ENCODE measurements at places on chromosomes 6 and 20.

DNA sequence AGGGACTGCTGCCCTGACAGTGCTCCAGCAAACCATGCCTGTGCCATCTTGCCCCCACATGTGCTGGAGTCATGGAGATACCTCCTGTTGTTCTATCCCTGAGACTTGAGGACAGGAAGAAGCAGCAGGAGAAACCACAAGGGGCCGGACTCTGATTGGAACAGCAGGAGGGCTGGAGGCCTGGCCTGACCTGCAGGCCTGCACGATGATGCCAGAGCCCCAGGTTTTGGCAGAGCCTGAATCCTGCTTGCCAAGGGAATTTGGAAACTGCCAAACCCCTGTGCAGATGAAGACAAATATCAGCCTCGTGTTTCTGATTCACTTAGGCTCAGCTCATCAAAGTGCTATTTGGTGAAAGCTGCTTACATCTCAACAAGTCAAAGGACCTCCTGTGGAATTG lies 177.6 kb downstream of the MAFB start:
- no peak for DNase-seq

DNA sequence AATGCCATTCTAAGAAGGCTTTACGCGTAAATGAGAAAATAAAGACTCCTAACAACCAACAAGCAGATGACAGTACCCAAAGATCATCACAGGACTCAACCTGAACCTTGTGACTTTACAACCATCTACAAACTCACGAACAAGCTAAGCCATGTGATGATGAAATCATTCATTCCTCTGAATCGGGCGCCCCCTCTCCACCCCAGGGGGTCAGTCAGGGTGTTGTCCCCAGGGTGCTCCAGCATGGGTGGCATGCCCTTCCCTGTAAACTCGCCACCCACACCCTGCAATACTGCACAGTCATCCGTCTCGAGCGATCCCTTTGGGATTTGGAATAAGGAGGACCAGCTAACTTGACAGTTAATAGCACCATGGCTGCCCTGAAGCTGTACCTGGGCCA lies 12.6 kb downstream of the SERPINB6 start:
- no peak for DNase-seq

DNA sequence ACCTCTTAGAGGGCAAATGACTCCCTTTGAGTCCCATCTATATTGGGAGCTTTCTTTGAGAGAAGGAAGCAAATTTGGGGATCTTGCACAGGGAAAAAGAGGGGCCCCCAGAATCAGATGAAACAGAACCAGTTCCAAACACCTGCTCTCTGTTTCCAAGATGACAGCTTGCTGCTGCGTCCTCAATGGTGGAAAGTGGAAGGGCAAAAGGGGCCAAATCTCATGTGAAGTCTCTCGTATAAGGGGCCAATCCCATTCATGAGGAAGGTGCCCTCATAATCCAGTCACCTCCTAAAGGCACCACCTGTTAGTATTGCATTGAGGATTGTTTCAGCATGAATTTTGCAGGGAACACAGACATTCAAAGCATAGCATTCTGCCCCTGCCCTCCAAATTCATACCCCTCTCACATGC lies 483 bp upstream of the SERPINB1 start:
- no peak for DNase-seq

DNA sequence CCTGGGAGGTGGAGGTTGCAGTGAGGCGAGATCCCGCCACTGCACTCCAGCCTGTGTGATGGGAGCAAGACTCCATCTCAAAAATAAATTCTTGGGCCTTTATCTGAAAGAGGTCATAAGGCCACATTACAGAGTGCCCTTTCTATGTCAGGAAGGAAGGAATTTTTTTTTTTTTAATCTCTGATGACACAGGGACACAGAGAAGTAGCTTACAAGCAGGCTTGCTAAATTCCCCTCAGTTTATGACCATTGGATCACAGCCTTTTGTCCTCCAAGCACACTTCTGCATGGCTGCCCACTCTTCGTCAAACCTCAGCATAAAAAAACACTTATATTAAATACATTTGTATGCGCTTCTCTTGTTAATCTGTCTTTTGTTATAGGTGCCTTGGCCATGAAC lies 7.5 kb upstream of the IFNGR1 start:
- no peak for DNase-seq

DNA sequence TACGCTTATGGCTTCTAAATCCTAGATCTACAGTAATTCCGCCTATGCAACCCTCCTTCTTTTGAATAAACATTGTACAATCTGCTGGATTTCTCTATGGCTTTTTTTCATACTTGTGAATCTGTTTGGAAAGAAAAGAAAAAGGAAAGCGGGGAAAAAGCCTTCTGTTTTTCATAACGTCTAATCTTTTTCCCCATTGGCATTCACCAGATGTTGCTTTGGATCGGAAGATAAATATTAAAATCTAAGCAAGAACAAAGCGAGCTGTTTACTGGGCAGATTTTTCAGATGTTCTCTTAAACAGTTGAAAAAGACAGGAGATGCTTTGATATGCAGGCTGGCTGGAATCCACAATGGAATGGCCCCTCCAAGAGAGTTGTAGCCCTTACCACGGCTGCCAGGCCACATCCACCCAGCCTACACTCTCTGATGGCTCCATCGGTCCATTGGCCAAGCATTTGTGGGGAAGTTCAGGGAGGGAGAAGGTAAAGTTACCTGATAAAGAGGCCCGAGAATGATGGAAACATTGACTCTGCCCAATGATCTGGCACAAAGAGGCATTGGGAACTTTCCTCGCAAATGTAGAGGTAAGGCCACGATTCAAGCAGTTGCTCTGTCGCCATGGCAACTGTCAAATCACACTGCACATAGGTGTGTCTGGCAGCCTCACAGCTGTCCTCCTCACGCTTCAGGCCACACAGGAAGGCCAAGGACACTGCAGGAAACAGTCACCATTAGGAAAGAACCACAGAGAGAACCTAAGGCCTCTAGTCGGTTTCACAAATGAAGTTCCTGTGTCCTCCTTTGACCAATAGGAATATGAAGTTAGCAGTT lies 70.3 kb downstream of the PKHD1 start:
- DNase-seq = no peak

DNA sequence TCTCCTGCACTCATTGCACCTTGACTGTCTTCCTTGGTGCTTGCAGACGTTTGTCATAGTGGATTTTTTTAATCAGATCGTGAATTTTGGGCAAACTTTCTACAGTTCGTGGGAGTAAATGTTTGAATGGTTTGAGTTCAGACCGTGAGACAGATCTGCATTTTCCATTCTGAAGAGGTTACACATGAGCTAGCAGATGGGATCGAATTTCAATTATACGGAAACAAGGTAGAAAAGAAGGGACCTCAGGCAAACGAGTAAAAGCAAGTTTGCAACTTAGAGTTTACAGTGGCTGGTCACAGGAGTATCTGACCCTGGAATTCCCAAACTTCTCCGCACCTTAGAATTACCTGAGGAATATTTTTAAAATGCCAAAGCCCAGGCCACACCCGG lies 17.2 kb upstream of the NCR2 start:
- no peak for DNase-seq

DNA sequence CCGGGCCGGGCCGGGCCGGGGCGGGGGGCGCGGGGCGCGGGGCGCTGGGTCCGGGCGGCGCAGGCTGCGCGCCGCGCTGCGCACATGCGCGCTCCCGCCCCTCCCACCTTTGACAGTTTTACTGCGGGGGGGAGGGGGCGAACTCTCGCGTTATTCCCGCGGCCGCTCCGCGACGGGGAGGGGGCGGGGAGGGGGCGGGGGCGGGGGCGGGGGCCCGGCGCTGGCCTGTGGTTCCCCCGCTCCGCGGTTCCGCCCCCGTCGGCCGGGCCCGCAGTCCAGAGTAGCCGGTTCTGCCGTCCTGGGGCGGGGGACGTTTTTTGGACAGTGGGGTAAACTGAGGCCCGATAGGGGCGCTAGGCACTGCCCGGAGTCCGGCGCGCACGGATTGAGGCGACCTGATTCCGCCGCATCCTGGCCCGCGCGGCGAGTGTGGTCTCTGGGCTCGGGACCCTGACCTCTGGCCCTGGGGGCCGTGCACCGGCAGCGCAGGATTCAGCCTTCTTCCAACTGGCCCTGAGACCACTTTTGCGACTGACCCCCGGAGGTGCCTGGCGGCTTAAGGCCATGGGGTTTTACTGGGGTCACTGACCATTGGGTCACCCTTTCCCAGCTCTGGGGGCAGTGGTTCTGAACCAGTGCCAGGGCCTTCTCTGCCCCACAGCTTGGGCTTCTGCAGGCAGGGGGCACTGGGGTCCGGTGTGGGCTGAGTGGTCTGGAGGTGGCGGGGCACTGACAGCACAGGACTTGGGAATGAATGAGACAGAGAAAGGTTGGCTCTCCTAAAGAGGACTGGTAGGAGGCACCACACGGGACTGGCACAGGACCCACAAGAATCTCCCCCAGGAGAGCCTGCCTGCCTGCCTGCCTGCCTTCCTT lies at the start of gene ZNF512B:
Gene ZNF512B (minus strand): TSS at position 93 of the 876 bp plus-strand sequence. CDS start 1,980 bp downstream, outside the sequence.
- peak; percentile 66 for DNase-seq
